ENCODE measurements at places on chromosomes 6 and 20.

DNA sequence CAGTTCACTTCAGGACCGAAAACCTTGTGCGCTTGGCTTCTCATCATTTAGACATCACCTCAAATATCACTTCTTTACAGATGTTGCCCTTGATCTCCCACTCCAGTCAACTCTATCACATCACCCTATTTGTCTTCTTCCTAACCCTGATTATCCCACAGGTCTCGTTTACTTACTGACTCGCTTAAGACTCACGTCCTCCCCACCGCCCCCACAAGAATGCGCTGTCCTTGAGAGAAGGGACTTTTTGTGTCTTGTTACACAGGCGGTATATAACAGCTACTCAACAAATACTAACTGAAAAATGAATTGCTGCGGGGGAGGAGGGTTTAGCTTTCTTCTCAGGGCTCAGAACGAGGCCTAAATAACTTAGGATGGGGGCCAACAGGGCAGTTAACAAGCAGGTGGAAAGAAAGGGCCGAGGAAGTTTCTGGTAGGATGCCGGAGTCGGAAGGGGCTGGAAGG is 527 bp downstream of the TOMM34 start:
- DNase-seq, result peak; percentile 59

- DNase-seq, result no peak
These were observed 10.1 kb downstream of the PPP1R3G start for GRCh38 chr6:5095236-5095635.

DNA sequence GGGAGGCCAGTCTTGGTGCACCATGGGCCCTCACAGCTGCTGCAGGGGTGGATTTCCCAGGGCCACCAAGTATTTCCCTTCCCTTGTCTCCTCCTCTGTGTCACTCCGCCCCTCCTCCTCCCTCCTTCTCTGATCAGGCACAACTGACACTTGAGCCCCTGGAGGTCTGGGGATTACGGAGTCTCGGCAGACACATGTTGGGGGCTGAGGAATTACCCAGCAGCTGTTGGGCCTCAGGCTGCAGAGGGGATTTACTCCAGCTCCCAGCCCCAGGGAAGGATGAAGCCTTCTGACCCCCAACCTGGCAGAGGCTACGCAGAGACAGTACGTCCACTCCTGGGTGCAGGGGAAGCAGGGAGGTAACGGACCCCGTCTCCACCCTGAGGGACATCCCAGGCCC is 420.5 kb upstream of the SULF2 start:
- no peak for DNase-seq

- no peak for DNase-seq
These were observed 37.5 kb downstream of the LAMA4 start for GRCh38 chr6:112216662-112217551.

DNA sequence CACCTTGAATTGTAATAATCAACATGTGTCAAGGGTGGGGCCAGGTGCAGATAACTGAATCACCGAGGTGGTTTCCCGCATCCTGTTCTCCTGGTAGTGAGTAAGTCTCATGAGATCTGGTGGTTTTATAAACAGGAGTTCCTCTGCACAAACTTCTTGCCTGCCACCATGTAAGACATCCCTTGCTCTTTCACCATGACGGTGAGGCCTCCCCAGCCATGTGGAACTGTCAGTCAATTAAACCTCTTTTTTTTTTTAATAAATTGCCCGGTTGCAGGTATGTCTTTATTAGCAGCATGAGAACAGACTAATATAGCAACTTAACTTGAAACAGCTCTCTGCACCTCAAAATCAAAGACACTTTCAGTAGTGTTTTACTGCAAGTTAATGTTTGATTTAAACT is 121.6 kb downstream of the OGFRL1 start:
- DNase-seq, result no peak

DNA sequence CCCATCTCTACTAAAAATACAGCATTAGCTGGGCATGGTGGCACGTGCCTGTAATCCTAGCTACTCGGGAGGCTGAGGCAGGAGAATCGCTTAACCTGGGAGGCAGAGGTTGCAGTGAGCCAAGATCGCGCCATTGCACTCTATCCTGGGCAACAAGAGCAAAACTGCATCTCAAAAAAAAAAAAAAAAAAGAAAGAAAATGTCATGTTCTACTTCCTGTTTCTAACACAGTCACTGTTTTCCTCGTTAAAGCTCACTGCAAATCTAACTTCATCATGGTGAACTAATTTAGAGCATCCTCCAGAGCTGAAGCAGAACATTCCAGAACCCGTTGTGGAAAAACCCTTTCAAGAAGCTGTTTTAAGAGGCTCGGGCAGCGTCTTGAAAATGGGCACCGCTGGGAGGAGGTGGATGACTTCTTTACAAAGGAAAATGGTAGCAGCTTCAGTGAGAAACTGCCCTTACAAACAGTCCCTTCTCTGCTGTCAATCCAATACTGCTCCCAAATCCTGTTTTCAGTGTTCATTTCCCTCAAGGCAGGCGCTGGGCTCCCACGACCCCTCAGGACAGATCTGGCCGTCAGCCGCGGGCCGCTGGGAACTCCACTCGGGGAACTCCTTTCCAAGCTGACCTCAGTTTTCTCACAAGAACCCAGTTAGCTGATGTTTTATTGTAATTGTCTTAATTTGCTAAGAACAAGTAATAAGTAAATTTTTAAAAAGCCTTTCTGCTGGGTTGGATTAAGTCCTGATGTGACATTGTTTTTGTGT is 12.5 kb downstream of the CTSZ start:
- no peak for DNase-seq

- no peak for DNase-seq
These were observed 168.2 kb upstream of the SSTR4 start for GRCh38 chr20:22866812-22867341.

DNA sequence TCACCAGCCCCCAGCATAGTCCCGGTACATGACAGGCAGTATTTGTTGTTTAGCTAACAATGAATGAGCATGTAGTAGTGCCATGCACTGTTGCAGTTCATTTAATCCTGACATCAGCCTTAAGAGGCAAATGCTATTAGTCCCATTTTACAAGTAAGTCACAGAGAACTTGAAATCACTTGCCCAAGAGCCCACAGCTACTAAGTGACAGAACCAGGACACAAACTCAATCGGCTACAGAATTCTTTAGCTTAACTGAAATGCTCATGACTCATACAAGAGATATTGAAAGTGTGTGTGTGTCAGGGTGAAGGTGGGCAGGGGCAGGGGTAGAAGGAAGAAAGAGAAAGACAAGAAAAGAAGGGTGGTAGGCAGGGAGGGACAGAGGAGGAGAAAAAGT is 52.7 kb downstream of the UNC5CL start:
- DNase-seq, result no peak

DNA sequence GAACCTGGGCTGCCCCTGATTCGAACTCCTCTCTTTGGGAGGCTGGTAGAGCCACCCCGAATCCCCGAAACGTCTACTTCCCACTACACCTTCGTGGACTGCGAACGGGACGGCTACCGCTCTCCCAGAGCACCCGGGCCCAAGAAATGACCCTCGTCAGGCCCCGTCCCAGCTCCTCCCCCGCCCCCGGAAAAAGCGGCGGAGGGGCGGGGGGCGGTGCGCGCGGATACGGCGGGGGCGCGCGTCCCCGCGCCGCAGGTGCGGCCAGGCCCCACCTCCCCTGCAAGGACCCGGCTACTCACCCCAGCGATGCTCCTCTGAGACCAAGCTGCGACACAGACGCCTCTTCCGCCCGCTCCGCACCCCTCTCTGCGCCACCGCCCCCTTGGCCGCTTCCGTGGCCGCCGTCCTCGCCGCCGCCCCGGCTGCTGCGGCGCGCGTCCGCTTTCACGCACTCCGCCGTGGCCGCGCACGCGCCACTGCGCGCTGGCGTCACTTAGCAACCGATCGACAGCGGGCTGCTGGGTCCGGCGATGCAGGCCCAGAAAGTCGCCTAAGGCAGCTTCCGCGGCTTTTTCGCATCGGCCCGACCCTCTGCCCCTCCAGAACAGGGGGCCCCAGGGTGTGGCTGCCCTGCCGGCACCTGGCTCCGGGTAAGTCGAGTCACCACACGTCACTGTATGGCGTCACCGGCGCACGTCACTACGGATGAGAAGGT is at the start of gene BTBD9:
TSS of gene BTBD9 (minus strand) at position 432 of the 718 bp plus-strand sequence.
- peak; percentile 51 for DNase-seq

DNA sequence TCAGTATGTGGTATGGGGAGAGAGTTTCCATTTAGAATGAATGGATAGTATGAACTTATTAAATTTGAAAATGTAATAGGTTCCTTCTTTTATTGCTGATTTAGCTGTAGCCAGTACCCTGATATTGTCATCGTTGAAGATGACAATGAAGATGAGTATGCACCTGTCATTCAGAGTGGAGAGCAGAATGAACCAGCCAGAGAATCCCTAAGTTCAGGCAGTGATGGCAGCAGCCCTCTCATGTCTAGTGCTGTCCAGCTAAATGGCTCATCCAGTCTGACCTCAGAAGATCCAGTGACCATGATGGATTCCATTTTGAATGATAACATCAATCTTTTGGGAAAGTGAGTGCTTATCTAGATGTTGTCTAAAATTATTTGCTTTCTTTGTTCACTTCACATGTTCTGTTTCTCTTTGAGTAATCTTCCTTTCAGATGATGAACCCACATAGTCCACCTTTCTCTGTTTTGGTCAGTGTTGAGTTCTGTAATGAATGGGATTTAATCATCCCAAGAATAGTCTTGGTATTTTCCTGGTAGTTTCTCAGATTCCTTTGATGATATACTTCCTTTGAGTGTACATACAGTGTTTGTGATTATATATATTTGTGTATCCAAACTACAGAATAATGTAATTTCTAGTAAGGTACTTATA is 23.3 kb downstream of the HSF2 start:
- no peak for DNase-seq

DNA sequence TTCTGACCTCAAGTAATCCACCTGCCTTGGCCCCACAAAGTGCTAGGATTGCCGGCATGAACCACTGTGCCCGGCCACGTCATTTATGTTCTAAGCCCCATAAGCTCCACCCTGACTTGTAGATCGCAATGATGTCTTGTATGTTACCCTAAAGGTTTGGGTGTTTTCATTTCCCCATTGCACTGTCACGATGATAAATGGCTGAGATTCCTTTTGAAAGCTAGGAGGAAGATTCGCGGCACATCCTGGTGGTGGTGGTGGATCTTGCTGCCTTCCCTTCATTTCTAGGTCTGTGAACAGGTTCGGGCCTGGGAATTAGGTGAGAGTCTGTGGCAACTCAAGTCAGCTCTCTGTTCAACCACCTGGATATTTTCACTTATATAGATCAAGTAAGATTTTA is 28.3 kb downstream of the MUC22 start:
- DNase-seq, result no peak

- DNase-seq, result no peak
These were observed 684 bp upstream of the DNAH8 start for GRCh38 chr6:38714239-38715015.

DNA sequence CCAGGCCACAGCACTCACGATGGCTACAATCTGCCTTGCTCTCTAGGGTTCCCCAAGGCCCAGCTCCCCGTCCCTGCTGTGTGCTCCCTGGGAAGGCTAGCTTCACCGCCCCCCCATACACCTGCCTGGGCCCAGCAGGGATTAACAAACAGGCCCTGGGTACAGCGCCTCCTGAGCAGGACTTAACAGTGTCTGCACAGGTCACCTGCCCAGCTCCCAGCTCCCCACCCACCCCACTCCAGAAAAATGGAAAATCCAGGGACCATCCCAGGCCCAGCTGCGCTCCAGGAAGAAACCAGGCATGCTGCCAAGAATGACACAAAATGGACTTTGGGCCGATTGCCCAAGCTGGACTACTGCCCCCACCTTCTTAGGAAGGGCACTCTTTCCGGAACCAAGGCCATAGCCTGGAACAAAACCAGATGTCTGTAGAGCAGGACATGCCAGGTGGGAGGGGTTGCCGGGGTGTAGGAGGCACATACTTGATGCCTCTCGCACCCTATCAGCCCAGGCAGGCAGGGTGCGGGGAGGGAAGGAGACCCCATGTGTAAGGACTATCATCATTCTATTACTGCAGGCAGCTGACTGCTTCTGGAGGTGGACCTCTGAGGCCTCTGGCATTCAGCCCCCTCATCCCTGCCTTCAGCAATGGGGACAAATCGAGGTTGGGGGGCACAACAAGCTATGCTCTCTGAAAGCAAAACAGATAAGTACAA is 104.9 kb downstream of the SNX5 start:
- DNase-seq, result no peak

- DNase-seq, result no peak
These were observed 55.5 kb upstream of the ARMH2 start for GRCh38 chr6:24854077-24854666.

DNA sequence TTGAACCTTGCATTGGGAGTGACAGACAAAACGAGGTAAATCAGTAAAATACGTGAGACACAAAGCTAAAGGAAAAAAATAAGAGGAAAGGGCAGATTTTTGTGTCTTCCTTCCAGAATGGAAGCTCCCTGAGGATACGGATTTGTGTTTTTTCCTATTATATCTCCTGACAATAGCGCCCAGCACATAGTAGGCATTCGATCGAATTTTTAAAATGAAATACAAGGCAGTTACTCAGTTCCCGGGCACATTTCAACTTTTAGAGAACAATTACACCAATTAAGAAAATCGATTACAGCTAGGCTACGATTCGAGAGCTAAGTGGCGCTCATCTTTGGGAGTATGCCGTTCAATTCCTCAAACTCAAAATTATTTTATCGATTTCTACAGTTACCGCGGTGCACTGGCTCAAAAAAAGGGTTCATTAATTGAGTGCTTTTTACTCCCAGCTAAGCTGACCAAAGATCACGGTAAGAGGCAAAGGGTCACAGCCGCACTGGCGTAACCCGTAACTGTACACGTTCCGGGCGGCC is 443 bp downstream of the RMND1 start:
- no peak for DNase-seq

- DNase-seq, result no peak
These were observed 238.4 kb downstream of the LY86 start for GRCh38 chr6:6826961-6827360.

GRCh38 chr6:139539852-139540251 is 165.4 kb upstream of the CITED2 start:
- DNase-seq, result no peak

DNA sequence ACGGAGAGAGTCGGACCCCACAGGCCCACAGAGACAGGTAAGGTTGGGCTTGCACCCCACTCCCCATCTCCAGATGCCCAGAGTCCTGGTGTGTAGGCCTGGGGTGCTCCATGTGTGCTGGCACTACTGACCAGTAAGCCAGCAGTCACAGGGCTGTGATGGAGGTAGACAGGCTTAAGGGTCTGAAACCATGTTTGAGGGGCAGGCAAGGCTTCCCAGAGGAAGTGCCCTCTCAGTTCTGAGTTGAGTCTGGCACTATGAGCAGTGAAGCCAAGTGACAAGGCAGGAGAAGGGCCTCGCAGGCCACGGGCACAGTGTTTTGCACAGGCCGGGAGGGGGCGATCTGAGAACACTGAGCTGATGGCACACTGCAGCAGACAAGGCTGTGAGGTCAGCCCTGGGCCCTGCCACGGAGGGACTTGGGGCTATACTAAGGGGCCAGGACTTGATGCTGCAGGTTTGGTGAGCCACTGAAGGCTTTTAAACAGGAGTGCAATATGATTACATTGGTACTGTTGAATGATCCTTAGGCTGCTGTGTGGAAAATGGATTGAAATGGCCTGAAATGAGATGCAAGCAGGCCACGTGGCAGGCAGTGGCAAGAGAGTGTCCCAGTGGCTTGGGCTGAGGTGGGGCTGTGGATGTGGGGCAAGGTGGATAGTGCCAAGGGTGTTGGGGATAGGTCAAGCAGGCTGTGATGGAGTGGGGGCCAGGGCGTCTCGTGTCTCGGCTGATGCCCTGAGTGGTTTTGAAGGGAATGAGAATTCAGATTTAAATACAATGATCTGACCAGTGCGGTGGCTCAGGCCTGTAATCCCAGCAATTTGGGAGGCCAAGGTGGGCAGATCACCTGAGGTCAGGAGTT is 20.3 kb downstream of the TTBK1 start:
- peak; percentile 53 for DNase-seq
